ENCODE measurements at places on chromosomes 5 and 9.
A peak's percentile ranks its signal among the peaks of the same experiment; 100 is the strongest.

- DNase-seq = no peak
Observed at GRCh38 chr5:72107131-72107900, at the start of gene MAP1B. TSS of gene MAP1B (plus strand) at chr5:72107475. CDS start at chr5:72107532, 57 bp downstream.

- no peak for DNase-seq
Observed at GRCh38 chr9:96450613-96451528, 902 bp downstream of the HABP4 start.

GRCh38 chr5:40575921-40576320, 103.8 kb upstream of the PTGER4 start:
- DNase-seq = no peak

DNA sequence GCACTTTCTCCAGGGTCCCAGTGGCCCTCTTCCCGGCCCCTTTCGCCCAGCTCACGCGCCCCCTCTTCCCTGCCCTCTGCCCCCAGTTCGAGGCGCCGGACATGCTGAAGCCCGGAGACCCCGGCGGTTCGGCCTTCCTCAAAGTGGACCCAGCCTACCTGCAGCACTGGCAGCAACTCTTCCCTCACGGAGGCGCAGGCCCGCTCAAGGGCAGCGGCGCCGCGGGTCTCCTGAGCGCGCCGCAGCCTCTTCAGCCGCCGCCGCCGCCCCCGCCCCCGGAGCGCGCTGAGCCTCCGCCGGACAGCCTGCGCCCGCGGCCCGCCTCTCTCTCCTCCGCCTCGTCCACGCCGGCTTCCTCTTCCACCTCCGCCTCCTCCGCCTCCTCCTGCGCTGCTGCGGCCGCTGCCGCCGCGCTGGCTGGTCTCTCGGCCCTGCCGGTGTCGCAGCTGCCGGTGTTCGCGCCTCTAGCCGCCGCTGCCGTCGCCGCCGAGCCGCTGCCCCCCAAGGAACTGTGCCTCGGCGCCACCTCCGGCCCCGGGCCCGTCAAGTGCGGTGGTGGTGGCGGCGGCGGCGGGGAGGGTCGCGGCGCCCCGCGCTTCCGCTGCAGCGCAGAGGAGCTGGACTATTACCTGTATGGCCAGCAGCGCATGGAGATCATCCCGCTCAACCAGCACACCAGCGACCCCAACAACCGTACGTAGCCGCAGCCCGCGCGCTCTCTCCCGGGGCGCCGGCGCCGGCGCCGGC, 1.0 kb downstream of the PRDM6 start:
- no peak for DNase-seq

- no peak for DNase-seq
Observed at GRCh38 chr5:62093976-62094375, 212.0 kb upstream of the KIF2A start.

- no peak for DNase-seq
Observed at GRCh38 chr9:72534931-72535330, 13.5 kb downstream of the TMC1 start.

GRCh38 chr5:78509884-78510769, 138.4 kb downstream of the LHFPL2 start:
- DNase-seq = peak; percentile 8

- no peak for DNase-seq
Observed at GRCh38 chr9:132795511-132796303, 82.4 kb downstream of the AK8 start.

GRCh38 chr5:36743891-36744772, 132.4 kb upstream of the NIPBL start:
- no peak for DNase-seq

DNA sequence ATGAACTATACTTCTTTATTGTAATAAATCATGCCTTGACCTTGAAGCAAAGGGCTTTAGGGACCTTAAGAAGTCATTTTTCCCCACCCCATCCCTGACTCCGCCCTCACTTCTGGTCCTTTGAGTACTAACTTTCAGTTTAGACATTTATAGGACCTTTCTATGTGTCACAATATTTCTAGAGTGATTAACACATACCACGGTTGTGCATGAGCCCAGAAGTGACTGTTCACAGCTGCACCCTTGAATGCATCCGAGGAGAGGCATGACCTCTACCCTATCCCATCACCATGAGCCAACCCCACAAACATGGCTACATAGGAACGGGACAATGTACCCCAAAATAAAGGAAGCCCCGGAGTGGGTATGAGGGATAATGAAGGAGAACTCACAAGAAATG, 160.3 kb downstream of the HSD17B3 start:
- no peak for DNase-seq
